Central memory CD4-positive, alpha-beta T cell (primary cell): ENCODE measurements at places on chromosomes 5 and 9.

DNA sequence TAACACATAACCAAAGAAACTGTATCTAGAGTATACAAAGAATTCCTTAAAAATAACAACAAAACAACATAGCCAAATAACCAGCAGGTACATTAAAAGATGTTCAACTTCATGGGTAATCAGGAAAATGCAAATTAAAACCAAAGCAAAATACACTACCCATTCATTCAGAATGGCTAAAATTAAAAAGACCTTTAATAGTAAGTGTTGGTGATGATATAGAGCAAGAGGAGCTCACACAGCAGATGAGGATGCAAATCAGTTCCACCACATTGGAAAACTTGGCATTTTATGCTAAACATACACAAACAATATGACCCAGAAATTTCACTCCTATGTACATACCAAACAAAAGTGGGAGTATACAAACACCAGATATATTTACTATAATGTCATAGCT, 97.8 kb downstream of the DENND1A start:
- no peak for DNase-seq

DNA sequence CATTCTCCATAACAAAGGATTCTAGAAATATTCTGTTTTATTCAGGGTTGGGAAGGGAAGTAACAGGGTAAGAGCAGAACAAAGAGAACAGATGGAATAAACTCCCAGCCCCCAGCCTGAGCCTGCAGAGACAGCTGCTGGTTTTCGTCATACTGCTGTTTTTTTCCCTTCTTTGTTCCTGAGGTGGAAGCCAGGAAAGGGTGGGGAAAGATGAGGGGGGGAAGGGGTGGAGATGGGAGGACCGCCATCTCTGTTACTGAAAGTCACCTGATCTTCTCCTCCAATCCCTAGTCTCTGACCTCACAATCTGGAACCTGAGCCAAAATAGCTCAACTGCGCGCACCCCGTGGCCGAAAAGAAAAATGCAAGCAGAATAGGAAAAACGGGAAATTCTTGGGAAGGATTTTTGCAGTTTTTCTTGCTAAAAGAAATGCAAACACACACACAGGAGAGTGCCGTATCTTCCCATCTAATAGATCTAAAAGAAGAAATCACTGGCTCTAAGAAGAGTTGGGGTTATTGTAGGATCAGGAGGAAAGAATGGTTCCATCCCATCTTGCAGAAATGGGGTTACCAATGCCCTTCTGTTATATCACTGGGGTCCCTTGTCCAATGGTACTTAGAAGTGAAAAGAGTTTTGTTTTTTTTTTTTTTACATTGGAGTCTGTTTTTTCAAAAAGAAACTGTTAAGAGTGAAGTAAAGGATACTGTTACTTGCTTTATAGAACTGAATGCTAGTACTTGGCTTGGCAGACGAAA, 57.9 kb downstream of the DIAPH1 start:
- DNase-seq, result no peak

GRCh38 chr5:38743562-38743961, 102.2 kb upstream of the OSMR start:
- no peak for DNase-seq

GRCh38 chr5:13572163-13572562, 372.3 kb downstream of the DNAH5 start:
- DNase-seq, result no peak

DNA sequence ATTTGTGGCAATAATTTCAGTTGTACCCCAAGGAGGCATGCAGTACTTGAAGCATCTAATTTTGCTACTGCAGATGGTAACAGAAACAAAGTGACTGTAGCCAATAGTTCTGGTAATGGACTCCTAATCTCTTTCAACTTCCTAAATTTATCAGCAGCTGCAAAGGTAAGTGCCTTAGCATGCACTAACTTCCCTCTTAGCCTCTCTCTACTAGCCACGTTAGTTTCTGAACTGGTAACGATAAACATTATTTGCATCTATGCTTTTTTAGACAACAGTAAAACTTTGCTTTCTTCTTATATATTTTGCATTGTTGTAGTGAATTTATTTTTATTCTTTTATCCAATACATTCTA, 6.2 kb upstream of the CKS2 start:
- DNase-seq, result no peak
